Dermis microvascular lymphatic vessel endothelial cell (primary cell): ENCODE measurements at places on chromosomes 3 and 15. TPM values are rescaled to one million over a fixed set of nuclear protein-coding genes. Genes with fewer than 3 reads are reported as not detected.

DNA sequence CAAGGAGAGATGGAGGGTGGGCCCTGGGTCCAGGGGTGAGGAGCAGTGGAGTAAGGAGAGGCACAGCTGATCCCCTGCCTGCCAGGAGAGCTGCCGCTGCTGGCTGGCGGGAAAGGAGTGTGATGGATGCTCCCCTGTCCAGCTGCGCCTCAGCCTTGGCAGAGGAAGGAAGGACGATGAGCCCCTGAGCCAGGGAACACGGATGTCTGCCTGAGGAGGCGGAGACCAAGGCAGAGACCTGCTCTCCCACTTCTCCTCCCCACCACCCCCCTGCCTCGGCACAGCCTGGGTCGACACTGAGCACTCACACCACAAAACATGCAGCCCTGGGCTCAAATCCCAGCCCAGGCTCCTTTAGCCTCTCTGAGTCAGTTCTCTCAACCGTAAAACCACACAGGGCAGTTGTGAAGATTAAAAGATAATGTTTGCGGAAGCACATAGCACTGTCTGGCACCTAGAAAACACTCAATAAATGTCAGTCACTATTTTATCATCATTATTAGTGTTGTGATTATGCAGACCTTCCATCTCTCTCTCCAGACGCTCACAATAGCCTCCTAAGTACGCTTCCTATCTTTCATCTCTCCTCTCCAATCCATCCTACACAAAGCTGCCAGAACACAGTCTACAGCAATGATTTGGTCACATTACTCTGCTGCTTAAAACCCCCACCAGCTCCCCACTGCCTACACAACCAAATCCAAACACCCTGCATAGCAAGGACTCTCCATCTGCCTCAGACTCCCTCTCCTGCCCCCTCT, 52.2 kb downstream of the SEMA5B start:
- DNase-seq = no peak

- DNase-seq = no peak
Measured at GRCh38 chr15:90998737-90999136, 4.4 kb upstream of the PRC1 start.

DNA sequence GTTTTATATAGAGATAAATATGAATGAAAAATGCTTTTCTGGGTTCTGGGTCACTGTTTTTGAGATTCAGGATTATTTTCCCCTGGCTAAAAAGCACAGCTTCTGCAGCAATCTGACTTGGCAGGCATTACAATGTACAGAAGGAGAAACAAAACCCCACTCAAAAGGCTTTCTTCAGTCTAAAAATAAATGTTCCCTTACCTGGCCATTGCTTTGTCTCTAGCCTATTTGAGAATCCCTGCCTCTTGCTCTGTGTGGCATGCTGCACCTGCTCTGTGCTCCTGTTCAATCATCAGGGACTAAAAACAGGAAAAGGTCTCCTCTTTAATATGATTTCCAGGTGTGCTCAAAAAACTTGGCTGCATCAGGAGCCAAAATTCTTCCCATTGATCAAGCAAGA, 187.4 kb upstream of the STAC start:
- no peak for DNase-seq

DNA sequence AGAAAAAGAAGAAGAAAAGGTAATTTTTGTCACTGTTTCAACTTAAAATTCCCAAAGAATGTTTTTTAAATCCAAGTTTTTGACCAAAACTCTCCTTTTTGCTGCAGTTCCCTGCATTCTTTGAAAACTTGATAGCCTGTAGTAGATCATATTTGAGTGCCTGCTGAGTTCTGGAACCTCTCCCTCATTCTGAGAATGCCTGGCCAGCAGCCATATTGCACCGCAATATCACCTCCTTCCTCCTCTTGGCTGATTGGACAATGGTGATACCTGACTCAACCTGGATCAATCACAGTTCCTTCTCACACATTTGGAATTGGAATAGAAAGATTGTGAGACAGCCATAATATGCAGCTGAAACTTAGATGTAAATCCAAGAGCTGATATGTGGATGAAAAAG, 97.6 kb upstream of the GAP43 start:
- no peak for DNase-seq

DNA sequence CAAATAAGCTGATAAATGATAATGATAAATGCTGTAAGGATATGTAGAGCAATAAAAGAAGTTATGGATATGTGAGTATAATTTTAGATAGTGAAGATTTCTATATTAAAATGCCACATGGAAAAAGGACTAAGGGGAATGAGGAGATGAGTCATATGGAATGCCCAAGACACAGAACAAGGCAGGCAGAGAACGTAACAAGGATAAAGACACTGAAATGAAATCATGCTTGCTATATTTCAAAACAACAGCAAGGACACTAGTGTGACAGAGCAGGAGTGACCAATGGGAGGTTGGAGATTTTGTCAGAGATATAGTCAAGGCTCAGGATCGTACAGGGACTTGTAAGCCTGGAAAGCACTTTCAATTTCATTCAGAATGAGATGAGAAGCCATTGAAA, 621.5 kb upstream of the SEMA6D start:
- DNase-seq = no peak

GRCh38 chr3:178109691-178110090, 426.5 kb upstream of the KCNMB2 start:
- DNase-seq = no peak

- no peak for DNase-seq
Measured at GRCh38 chr3:76497636-76498035, 542.3 kb upstream of the ROBO2 start.

GRCh38 chr3:193942516-193943055, 193.4 kb upstream of the HES1 start:
- DNase-seq = no peak

GRCh38 chr3:116005404-116005803, 382.1 kb downstream of the GAP43 start:
- no peak for DNase-seq

GRCh38 chr15:83288381-83288801, 3.9 kb upstream of the BNC1 start:
- DNase-seq = no peak

DNA sequence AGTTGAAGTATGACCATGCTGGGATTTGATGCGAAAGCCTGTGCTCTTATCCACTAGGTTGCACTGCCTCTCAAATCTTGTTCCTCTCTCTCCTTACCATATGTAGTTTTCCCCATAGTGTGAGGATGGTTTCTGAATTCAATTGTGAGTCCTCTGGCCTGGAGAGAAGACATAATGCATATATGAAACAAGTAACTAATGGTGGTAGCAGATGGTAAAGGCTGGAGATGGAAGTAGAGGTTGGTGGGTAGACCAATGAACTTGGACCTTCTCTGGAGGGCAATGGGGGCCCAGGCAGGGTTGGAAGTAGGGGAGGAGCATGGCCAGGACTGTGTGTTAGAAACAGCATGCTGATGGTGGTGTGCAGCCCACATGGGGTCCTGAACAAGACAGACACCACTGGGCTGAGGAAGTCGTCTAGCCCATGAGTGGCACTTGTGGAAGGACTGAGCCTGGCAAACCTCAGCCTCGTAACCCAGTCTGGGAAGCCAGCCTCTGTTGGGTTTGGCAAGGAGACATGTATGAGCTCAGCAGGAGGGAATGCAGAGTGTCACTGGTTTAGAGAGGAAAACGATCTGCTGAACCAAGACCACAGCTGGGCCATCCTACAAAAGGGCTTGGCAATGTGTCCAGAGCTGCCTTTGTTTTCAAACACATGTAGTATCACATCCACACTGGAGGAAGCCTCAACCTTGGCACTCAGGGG, 18.5 kb upstream of the LMCD1 start:
- peak; percentile 96 for DNase-seq

GRCh38 chr15:85870216-85871014, 75.7 kb upstream of the KLHL25 start:
- no peak for DNase-seq

DNA sequence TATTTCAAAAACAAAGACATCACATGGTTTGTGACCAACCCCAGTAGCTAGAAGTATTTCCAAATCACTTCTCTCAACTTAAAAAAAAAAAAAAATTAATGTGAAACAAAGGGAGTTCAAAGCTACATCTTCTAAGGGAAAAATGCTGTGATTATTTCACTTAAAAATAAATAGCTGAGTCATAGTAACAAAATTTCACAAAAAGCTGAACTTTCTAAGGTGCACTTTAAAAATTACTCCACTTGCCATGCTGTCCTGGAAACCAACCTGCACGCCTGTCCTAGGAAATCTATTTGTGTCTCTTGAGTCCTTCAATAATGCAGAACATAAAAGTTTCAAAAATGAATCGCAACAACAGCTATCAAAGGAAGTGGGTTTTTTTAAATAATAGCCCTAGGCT, 1.8 kb downstream of the ACAP2 start:
- no peak for DNase-seq

DNA sequence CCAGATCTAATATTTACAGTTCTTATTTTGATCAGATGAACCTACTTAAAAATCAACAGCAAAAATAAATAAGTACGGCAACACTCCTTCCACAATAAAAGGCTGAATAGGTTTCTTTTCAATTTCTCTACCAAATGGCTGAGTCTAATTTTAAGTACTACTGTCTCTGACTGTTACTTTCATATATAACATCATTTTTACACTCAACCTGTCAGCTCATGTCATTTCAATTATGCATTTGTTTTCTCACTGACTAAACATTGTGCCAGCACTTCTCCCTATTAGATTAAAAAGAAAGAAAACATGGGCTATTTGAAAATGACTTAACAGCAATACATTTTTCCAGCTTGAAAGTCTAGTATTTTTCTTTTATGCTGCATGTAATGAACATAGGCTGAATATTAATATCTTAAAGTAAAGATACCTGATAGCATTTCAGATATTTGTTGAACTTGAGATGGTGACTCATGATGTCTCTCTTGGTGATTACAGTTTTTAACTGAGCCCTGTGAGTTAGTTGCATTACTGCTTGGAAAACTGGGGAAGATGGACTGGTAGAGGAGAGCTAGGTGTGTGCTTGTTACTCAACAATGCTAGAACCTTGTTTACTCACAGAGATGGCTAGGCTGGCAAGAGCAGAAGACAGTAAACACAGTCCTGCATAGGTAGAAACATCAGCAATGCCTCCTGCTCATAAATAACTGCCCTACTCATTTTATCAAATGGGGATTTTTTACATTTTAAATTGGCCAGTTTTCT, 73.9 kb downstream of the PEX5L start:
- no peak for DNase-seq

DNA sequence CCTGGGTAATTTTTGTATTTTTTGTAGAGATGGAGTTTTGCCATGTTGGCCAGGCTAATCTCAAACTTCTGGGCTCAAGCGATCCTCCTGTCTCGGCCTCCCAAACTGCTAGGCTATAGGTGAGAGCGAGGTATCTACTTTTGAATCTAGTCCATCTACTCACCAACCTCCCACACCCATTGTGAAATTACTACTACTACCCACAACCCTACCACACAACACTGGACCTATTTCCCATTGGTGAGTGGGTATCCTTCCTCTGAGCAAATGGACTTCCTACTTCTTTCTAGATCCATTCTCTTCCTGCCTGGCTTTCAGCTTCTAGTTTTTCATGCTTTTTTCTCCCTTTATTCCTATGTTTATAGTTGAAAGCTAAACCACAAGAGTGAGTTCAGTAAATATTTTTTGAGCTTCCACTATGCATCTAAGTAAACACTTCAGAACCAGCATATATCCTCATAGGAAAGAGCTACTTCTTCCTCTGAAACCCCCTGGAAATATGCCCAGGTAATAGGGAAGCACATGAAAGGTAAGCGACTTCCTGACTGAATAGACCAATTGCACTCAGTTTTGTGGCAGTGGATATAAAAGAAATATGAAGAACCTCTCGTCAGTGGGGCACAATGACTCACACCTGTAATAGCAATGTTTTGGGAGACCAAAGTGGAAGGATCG, 39.1 kb downstream of the MYO1E start:
- DNase-seq = peak; percentile 22

- DNase-seq = no peak
Measured at GRCh38 chr3:17714473-17714872, 28.0 kb downstream of the TBC1D5 start.

DNA sequence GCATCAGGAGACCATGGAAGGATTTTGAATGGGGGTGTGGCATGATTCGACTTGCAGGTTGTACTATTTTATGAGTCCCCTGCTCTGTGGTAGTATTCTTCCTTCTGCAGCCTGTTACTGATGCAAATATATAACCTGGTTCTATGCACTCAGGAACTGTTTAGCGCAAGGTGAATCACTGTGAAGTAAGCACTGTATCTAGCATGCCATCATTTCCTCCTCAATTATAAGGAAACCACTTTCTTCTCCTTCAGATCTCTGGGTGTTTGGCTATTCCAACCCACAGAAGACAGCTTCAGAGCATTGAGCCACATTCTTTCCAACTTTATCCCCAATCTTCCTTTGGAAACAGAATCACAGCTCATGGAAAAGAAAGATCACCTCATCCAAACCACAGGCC, 176.7 kb downstream of the DIPK2A start:
- DNase-seq = no peak

DNA sequence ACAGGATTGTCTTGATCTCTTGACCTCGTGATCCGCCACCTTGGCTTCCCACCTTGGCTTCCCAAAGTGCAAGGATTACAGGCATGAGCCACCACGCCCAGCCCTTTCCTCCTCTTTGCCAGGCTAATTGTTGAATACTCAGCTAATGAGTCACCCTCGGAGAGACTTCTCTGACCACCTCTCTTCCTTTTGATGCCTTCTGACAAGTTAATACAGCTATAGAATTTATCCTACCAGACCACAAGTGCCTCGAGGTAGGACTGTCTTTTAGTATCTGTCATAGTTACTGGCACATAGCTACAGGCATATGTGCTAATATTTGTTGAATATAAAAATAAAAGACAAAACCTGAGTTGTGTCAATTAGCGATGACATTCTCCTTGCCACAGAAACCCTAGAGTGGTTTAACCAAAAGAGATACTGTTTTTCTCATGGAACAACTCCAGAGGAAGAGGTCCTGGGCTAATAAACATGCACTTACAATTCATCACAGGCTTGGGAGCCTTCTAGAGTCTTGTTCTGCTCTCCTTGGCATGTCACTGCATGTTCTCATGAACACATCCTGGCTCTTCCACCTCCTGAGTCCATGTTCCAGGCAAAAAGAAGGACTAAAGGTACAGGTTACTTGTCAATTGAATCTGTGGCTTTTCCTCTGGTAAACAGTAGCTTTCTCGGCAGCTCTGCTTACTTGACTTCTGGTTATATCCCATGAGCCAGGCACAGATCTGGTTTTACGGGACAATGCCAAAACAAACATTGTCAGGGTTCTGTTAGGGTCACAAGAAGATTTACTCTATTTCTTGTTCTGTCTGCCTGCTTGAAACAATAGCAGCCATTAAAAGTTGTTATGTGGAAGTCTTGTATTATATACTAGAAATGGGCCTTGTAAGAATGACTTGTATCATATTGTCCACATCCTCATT, 332.3 kb downstream of the THSD4 start:
- peak; percentile 82 for DNase-seq

GRCh38 chr3:41693799-41694198, 268.1 kb downstream of the ULK4 start:
- no peak for DNase-seq

- no peak for DNase-seq
Measured at GRCh38 chr3:197320582-197320981, 22.2 kb upstream of the DLG1 start.

ZNF660 gene
- total RNA-seq = 0.51 and 0.76 TPM in 2 replicates

GCNT3 gene
- not detected in 2 replicates for total RNA-seq

EOGT gene
- total RNA-seq = 38.6 and 41.3 TPM in 2 replicates

NMNAT3 gene
- 0.77 and 1.3 TPM in 2 replicates for total RNA-seq

P2RY14 gene
- not detected in 2 replicates for total RNA-seq

MYL3 gene
- 0.13 TPM in 1 of 2 replicates, not detected in the other for total RNA-seq
